AG04450 (cell line): ENCODE measurements at places on chromosomes 12 and 14.

DNA sequence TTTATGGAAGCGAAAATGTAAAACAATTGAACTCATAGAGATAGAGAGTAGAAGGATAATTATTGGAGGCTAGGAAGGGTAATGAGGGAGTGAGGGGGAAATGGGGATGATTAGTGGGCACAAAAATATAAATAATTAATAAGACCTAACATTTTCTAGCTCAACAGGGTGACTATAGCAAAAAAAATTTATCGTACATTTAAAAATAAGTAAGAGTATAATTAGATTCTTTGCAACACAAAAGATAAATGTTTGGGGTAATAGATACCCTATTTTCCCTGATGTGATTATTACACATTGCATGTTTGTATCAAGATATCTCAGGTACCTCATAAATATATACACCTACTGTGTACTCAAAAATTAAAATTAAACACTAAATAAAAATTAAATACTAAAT is 1070.0 kb downstream of the LRFN5 start:
- DNase-seq: no peak

DNA sequence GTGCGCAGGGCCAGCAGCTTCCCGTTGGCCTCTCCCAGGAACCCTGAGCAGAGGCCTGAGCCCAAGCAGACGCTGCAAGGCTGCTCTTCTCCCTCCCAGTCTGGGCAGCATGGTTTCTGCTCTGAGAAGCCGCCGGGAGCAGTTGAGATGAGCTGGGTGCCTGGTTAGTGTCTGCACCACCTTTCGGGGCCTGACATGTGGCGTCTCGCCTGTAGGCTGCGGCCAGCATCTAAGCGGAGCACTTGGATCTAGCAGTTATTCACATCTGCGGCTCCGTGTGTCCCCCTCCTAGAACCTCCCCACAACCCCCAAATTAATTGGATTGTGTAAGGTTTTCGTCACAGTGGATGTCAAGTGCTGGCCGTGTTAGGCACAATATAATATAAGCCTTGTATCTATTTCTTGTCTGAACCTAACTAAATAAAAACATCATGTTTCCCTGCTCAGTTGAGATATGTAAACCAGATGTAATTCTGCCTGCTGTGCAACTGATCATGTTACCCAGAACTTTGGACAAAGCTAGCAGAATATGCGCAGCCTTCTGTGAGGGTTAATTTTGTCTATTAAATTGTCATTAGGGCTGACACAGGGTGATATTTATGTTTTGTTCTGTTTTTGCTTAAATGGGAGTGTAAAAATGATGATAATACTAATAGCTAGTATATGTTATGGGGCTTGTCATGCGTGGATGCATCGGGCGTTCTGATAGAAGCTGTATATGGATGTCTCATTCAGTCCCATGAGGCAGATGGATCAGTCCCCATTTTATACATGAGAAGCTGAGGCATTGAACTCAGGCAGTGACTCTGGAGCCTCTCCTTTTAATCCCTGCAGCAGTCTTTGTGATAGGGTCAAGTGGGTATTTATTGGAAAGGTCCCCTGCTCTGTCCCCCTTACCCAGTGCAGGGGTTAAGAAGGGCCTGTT is 45.8 kb downstream of the ELK3 start:
- no peak for DNase-seq

GRCh38 chr12:60035835-60036234 is 440.0 kb downstream of the SLC16A7 start:
- DNase-seq: no peak

DNA sequence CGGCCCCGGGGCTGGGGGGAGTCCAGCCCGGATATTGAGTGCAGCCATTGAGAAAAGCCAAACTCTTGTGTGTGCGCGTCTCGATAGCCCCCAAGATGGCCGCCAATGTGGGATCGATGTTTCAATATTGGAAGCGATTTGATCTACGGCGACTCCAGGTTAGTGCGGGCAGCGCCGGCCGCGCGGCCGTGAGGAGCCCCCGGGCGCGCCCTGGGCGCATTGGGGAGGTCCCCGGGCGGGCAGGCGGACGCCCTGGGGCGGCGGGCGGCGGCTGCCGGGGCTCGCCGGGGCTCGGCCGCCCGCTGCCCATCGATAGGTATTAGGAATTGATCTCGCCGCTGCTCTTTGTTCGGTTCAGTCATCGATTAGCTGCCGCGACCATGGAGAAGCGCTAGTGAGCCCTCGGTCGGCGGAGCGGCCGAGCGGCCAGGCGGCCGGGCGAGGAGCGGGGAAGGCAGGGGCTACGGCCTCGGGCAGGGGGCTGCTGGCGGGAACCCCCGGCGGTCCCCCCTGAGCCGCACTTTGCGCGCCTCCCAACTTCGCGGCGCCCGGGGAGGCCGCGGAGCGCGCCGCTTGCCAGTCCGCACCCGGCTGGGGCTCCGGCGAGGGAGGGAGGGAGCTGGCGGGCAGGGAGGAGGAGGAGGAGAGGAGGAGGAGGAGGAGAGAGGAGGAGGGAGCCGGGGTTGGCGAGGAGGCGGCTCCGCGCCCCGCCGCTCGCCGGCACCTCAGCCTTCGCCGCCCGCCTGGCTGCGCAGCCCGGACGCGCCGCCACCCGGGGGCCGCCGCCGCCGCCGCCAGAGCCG is 113.9 kb upstream of the MYL2 start:
- no peak for DNase-seq

- no peak for DNase-seq
Measured at GRCh38 chr12:133233006-133233405, 2.7 kb downstream of the ANHX start.

DNA sequence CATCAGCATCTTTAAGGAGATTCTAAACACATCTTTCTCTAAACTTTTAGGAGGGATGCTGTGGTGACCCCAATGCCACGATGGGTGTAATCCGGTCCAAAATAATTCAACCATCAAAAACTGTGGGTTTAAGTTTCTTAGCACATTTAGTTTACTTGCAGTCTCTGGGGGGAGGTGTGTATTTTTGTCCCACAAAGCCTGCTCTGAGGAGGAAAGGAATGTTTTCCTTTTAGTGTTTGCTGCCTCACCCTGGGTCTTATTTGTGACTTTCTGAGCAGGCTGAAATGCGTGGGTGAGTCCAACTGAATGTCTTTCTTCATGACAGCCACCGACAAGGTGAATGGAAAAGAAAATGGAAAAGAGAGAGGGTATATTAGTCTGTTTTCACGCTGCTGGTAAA is 1324.7 kb downstream of the AACS start:
- DNase-seq: no peak

DNA sequence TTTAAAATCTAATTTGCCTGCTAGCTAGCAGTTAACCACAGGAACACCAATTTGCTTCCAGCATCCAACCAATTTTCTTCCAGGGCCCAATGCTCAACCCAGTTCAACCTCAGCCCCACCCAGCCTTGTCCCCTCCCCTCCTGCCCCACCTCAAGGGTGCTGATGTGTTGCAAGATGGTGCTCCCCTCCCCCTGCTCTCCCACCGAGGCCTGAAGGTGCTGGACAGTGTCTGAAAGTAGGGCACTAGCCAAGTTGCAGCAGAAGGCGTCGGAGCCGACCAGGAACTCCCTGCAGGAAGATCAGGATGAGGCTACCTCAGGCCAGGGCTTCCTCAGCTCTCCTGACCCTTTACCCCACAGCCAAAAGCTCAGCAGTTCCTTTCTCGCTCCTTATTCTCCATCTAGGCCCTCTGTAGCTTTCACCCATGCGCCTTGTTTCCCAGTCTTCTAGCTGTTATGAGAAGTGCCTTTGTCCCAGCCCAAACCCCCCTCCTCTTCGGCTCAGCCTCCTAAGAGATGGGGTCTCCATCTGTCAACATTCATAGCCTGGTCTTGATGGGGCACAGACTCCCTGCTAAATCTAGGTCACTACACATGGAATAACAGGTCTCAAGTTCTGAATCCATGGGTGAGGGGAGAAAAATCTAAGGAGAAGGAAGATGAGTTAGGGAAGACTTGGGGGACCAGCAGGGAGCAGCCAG is 3.6 kb downstream of the STAT6 start:
- DNase-seq: no peak

DNA sequence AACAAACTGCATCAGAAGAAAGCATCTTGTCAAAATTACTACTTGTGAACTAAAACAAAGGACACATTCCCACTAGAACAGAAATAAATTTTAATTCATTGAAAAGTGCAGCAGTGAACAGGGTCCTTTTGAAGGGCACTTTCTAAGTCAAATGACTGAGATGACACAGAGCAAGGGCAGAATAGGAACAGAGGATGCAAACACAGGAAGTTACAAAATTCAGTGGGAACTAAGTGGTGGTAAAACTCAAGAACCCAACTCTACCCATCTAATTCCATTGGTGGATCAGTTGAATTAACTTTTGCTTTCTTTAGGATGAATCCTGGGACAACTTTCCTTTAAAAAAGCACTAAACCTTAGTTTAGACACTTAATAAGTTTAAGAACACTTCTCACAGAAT is 45.8 kb downstream of the GNS start:
- no peak for DNase-seq

DNA sequence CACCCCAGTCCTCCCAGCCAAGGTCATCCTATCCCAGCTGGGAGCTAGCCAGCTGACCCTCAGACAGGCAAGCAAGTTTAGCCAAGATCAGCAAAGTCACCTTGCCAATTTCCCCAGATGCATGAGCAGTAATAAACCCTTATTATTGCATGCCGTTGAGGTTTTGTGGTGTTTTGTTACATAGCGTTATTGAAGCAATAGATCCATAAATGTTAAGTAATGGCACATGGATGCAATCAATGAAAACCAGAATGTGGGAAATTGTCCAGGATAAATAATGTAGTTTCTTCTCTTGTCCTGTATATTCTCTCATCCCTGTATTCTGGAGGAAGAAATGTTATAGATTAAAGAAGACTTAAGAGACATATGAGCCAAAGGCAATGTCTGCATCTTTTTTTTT is 18.0 kb upstream of the TMEM260 start:
- no peak for DNase-seq

- DNase-seq: no peak
Measured at GRCh38 chr12:71726548-71726947, 28.1 kb upstream of the RAB21 start.

GRCh38 chr14:69680297-69680696 is 68.9 kb downstream of the SUSD6 start:
- no peak for DNase-seq

- DNase-seq: no peak
Measured at GRCh38 chr12:4051596-4051995, 178.4 kb upstream of the PARP11 start.

DNA sequence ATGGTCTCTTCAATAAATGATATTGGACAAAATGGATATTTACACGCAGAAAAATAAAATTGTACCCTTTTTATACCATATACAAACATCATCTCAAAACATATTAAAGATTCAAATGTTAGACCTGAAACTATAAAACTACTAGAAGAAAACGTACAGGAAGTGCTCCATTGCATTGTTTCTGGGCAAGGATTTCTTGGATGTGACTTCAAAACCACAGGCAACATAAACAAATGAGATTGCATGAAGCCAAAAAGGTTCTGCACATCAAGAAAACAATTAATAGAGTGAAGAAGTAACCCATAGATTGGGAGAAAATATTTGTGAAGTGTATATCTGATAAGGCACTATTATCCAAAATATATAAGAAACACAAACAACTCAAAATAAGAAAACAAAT is 812.4 kb downstream of the NRXN3 start:
- DNase-seq: no peak

GRCh38 chr12:12365446-12365802 is 8.5 kb downstream of the BORCS5 start:
- no peak for DNase-seq

DNA sequence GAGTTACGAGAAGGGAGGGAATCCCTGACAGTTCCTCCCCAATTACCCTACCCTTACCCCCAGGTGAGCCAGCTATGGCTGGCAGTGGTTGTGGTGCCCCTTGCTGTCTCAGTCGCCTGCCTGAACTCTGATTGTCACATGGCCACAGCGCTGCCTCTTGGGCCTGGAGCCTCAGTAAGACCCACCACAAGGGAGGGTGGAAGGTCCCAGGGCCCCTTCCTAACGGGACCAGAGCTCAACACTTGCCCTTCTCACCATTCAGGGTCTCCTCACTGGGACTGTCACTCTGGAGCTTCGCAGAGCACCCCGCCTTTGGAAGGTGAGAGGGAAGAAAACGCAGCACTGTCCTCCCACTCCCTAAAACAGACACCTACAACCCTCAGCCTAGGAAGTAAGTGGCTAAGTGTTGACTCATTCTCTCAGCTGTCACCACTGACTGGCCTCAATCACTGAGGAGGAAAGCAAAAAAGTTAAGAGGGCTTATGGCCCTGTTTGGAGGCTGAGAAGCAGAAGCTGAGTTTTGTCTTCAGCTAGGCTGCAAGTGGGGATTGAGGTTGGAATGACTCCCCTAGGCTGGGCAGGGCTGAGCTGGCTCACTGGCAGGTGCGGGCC is 1.0 kb downstream of the TMEM253 start:
- no peak for DNase-seq

- DNase-seq: no peak
Measured at GRCh38 chr14:101957406-101958234, 6.8 kb upstream of the DYNC1H1 start.

DNA sequence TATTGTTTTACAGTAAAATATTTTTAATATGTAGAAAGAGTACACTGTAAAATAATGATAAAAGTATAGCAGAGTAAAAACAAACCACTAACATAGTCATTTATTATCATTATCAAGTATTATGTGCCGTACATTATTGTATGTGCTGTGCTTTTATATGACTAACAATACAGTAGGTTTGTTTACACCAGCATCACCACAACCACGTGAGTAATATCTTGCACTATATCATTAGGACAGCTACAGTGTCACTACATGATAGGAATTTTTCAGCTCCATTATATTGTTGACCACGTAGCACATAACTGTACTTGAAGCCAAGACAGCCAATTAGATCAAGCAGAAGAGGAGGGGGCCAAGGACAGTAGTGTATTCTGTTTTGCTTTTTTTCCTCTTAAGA is 415.4 kb downstream of the RAD51B start:
- no peak for DNase-seq

- no peak for DNase-seq
Measured at GRCh38 chr14:94110552-94111181, at the start of gene IFI27. IFI27 (plus strand) TSS chr14:94110736.

GRCh38 chr14:36751920-36752319 is 90.3 kb downstream of the PAX9 start:
- DNase-seq: no peak

- DNase-seq: no peak
Measured at GRCh38 chr12:49882248-49882850, 21.4 kb downstream of the FAIM2 start.

GRCh38 chr12:122093098-122093883 is 14.7 kb downstream of the MLXIP start:
- DNase-seq: no peak
